ENCODE measurements at places on chromosomes 5 and 9.

- no peak for DNase-seq
These were observed 36.5 kb downstream of the NSUN2 start for GRCh38 chr5:6596388-6596787.

- DNase-seq, result no peak
These were observed 6.9 kb upstream of the EMB start for GRCh38 chr5:50447941-50448340.

GRCh38 chr5:178196986-178197385 lies 7.3 kb upstream of the HNRNPAB start:
- DNase-seq, result no peak

- DNase-seq, result no peak
These were observed 196.3 kb downstream of the CSNK1G3 start for GRCh38 chr5:123708074-123708806.

- no peak for DNase-seq
These were observed 86.8 kb upstream of the OSMR start for GRCh38 chr5:38758774-38759600.
